ENCODE measurements at places on chromosomes 5 and 9. TPM values are rescaled to one million over a fixed set of nuclear protein-coding genes. Genes with fewer than 3 reads are reported as not detected.

- no peak for ATAC-seq
Measured at GRCh38 chr9:127449332-127449966, 1.8 kb downstream of the RPL12 start.

DNA sequence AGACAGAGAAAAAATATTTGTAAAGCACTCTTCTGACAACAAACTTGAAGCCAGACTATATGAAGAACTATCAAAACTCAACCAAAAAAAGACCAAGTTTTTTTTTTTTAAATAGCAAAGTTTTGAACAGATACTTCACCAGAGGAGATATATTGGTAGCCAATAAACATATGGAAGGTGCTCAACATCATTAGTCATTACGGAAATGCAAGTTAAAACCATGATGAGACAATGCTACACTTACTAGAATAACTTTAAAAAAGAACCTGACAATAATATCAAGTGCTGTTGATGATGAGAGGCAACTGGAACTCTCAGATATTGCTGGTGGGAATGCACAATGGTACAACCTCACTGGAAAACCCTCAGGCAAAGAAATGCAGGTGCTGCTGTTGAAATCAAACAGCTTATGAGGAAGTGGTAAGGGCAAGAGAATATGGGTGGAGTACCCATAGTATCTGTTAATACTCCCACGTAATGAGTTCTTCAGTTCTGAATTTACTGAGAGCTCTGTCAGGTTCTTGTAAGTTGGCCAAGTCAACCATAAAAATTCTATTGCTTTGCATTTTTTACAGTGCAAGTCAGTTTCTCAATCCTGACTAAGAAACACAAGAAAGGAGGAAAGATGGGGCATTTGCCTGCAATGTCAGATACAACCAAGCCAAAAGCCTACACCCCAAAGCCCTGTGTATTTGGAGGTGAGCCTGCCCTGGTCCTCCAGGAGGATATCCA lies 87.3 kb upstream of the GNAQ start:
- peak; percentile 90 for ATAC-seq

DNA sequence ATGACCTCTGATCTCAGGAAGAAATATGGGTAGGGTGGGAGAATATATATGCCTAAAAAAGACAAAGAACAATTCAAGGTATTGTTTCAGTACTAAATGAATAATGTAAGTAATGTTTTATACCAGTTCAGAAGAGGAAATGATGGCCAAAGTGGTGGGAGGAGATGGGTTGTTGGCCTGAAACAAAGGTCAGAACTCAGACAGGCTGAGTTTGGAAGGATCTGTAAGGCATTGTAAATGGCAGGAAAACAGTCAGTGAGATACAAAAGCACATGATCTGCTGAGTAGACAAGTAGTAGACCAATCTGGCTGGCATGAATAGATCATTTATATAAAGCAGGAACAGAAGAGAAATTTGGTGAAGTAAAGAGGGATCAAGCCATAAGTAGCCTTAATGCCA lies 175.8 kb upstream of the PLCXD3 start:
- no peak for ATAC-seq

DNA sequence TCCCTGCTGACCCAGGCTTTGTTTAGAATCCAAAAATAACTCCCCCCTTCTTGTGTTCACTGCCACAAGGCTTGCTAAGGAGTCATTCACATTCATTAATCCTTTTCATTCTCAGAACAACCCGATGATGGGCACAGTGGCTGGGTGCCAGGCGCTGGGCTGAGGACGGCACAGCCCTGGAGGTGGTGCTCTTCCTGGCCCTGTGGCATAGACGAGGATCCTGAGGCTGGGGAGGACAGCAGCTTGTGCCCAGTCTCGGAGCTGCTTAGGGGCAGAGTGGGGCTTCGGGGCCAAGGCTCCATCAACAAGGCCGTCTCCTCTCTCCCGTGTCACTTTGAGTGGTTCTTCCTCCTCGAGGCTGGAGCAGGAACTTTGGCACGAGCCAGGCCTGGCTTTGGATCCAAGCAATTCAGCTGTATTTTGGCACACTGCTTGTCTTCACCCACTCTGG lies 166.7 kb downstream of the TTLL11 start:
- no peak for ATAC-seq

GRCh38 chr9:34647084-34647403 lies 569 bp downstream of the GALT start:
- ATAC-seq, result peak; percentile 6

- peak; percentile 62 for ATAC-seq
Measured at GRCh38 chr9:81690251-81690851, 1.0 kb upstream of the TLE1 start.

DNA sequence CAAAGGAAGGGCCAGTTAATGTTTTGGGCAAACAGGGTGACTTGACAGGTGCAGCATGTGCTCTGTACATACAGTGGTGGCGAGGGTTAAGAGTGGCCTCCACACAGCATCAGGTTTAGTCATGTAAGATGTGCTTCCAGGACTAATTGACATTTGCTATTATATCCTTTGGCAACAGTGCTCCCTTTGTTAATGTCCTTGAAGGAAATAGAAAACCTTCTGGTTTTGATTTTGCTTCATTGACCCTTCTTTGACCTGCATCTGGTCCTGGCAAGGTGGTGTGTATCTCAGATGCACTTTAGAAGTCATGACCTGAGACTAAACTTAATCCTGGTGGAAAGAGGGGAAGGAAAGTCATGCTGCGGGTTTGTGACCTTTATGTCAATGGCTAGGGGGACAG lies 440.0 kb downstream of the ENC1 start:
- ATAC-seq, result no peak

- no peak for ATAC-seq
Measured at GRCh38 chr9:134600836-134601638, 40.6 kb upstream of the COL5A1 start.

The TEX53 gene
- not detected for total RNA-seq

The UBE2QL1 gene
- not detected for total RNA-seq

The CTXN3 gene
- total RNA-seq, result 0.24 TPM

The SLC6A19 gene
- not detected for total RNA-seq

Data from esophagus mucosa (tissue), 1 donor.